ENCODE measurements at places on chromosomes 5 and 9.

DNA sequence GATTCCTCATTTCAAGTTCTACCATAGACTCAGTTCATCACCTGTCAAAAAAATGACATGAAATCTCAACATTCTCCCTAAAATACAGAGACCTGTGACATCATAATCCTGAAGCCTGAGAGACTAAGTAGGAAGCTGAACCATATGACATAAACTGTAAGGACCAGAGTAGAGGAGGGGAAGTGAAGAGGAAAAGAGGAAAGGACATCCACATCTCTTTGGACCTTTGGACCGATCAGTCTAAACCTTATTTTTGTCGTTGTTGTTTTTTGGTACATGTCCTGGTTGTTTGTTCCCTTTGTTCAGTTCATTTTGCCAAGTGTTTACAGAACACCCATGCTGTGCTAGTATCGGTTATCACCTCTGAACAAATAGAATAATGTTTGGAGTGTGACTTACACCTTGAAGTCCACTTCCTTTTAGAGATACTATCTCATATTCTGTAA, 41.9 kb downstream of the LURAP1L start:
- DNase-seq, result no peak

- no peak for DNase-seq
Measured at GRCh38 chr5:154727361-154727760, 27.8 kb upstream of the LARP1 start.

DNA sequence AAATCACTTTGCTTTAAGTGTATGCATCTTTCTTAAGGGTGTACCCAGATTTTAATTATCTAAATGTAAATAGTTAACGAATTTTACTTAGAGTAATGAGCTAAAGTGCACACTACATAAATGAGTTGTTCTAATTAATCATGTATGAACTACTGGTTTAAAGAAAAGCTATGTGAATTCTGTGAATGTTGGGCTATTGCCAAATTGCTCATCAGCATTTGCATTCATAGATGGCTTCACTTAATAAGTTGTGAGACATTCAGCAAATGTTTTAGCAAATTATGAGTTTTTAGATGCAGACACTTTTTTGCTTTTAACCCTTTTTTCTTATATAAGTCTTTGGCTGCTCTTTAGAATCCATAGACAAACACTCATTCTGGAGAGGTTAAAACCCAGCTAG, 175.7 kb downstream of the PBX3 start:
- DNase-seq, result no peak

DNA sequence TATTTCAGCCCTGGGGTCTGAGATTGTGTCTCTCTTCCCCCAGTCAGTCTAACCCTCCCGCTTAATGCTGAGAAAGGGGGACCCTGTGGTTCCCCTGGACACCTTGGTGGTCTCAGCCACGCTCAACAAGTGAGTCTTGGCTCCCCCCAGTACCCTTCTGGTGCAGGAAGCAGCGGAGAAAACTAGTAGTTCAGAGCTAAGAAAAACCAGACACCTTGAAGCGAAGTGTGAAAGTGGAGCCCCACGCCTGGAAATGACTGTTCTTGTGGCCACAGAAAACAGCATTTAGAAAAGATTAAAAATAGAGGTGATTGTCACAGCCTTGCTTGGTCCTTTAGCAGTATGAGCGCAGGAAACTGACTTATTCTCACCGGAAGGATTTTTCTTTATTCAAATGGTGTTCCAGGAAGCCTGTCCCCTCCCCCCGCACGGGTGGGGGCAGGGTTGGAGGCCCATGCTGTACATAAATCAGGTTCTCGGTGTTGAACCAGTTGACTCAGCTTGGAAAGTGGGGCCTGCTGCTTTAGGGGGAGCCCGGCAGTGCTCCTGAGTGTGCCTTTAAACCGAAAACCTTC, 8.1 kb downstream of the ARPC5L start:
- DNase-seq, result no peak

DNA sequence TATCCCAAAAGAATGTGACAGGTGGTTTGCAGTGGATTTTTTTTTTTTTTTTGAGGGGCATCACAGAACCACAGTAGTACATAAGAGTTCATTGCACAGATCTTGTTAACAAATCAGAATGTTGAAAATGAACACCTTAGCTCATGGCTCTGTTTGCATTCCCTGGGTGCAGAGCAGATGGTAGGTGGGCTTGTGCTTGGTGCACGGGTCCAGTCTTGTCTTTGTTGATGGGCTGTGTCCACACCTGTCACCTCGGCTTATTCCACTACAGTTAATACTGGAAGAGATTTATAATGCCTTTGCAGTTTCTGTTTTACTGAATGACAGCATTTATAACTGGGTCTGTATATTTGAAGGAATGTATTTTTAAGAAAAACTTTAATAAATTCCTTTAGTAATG, 146.6 kb downstream of the KDM4C start:
- DNase-seq, result no peak

GRCh38 chr9:111601237-111602018, 2.0 kb upstream of the PTGR1 start:
- no peak for DNase-seq

DNA sequence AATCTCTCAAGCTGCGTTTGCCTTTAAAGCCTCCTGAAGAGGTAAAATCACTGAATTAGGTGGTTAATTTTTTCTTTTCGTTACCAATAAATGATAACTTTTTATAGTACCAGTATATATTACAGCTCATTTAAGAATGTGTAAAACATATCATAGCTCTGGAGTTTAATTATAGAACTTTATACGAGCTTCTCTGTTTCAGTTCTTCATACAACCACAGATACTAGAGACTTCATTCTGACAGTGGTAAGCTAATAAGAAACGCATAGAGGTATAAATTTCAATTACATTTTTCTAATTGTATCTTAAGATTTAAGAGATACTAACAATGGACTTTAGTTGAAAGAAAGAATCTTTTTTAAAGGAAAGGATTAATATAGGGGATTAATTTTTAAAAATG, 73.9 kb downstream of the PBX3 start:
- no peak for DNase-seq

GRCh38 chr5:24819841-24820240, 175.1 kb upstream of the CDH10 start:
- DNase-seq, result no peak

DNA sequence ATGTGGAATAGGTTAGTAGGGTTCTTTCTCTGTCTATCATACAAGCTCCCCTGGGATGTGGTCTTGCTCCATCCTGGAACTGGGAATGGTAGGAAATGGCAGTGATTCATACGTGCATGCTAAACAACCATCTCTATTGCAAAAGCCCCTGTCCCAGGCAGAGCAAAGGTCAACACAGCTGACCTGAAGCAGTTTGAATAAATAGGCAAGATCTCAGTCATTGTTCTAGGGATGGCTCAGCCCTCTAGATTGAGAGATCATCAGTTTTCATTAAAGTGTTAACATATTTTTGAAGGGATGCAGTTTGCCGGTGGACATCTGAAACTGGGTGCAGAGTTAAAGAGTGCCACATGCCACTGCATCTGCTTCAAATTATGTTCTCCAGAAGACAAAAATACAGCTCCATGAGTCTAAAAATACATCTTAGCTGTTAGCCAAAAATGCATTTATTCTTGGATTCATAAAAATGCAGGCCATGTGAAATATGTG, 224.1 kb downstream of the ESM1 start:
- no peak for DNase-seq

DNA sequence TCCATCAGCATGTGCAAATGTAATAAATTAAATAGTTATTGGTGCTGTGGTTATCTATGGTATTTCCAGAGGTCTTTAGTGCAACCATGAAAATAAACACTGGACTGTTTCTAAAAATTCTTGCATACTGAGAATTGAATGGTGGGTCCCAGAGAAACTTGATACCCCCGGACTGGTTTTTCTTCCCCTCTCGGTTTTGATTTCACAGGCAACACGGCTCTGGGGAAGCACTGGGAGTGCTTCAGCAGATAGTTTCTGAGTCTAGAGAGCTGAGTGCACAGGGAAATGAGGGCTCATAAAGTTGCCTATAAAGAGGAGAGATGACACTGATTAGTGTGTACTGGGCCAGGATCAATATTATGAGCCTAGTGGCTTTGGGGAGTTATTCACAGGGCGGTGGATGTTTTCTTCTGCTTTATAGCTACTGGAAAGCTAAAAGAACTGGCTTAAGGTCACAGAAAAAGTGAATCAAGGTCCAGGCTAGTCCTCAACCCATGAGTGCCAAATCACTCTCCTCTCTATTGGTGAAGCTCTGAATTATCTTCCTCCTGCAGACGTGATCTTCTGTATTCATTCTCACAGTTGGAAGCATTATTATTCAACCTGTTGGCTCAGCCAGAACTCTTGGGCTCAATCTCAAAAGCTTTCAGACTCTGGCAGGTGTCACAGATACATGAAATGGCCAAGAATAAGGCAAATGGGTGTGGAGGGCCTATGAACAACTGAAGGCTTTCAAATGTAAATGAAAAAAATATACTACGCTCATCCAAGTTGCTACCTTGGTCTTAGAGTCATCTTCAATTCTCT, 170.2 kb upstream of the HMHB1 start:
- no peak for DNase-seq

DNA sequence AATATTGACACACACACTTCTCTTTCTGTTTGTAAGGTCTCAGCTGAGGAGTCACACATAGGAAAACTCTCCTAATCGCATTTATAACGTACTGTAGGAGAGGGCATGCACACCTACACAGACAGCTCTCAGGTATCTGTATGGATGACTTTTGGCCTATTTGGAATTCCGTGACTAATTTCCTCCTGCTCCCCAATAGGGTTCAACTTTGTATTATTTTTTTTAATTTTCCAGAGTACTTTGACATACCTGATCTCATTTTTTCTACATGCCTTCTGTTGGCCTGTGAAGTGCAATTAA, 195.9 kb downstream of the ARHGAP26 start:
- no peak for DNase-seq

DNA sequence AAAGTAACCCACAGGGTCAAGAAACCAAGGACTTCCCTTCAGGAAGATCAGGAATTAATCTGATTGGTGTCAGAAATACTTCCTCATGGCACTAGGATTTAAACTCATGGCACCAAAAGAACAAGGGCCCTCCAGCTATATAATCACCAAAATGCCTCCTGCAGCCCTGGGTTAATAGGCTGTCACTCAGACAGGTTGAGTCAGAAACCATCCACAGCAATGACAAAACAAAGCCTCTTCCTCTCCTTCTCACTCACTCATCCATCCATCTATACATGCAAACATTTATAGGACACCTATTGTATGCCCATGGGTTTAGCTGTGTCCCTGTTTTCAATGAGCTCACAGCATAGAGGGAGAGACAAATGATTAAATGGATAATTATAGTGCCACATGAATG, 62.5 kb upstream of the SPOCK1 start:
- no peak for DNase-seq

DNA sequence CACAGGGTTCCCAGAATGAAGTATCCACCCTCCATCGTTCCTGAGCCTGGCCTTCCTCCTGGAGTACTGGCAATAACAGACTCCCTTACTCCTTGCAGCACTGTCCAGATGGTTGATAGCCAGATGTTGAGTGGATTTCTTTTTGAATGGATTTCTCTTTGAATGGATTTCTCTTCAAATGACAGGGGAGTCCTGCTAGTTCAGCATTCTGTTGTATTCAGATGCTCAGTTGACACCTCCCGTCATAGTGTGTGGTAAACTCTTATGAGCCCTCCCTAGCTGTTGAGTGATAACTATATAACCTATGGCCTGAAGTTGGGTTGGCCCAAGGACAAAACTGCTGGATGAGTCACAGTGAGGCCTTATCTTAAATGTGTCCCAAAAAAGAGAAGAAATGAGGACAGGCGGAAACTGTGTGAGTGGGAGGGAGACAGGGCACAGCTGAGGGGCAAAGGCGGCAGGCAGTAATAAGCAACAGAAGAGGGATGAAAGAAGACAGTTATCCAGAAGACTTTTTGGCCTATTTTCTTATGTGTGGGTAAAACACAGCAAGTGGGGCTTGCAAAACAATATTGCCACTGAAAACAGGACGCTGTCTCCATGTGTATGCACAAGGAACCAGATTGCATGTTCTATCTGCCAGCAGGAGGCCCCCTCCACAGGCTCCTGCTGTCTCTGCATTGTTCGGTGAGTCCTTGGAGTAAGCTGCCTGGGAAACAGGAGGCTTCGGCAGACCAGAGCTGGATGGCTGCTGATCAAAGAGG, 209.5 kb upstream of the S1PR3 start:
- no peak for DNase-seq

GRCh38 chr5:55173687-55174230, 782 bp upstream of the CDC20B start:
- no peak for DNase-seq

GRCh38 chr5:89582768-89583339, 699.9 kb upstream of the MEF2C start:
- DNase-seq, result no peak

DNA sequence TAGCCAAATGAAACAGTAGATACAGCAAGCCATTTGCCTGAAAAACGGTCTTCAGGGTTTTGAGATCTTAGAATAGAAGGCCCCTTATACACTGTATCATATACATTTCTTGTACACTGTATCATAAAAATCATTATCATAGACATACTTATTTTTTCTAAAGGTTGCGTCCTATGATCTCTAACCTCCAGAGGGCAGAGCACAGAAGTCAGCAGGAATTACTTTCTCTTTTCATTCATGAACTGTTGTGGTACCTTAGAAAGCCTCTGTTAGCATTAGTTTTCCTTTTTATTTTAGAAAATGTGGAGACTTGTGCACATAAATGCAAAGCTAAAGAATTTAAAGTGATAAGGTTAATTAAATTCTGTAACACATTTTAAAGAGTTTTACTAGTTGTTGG, 115.4 kb downstream of the OXCT1 start:
- DNase-seq, result no peak

DNA sequence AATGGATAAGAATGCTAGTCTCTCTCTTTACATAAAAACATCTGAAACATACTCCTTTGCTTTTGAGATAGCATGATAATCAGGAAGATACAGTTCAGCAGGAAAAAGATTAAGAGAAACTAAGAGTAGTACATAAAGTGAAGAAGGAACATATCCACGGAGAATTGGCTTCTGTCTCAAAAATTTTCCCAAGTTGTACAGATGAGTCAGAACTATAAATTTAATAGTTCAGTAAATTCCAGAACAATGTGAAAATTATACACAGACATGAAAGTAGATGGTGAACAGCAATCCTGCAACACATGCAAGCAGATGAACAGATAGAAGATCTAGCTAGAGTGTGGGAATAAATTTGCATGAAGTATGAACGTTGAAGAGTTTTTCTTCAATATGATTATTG, 691.4 kb upstream of the RIOK2 start:
- no peak for DNase-seq

DNA sequence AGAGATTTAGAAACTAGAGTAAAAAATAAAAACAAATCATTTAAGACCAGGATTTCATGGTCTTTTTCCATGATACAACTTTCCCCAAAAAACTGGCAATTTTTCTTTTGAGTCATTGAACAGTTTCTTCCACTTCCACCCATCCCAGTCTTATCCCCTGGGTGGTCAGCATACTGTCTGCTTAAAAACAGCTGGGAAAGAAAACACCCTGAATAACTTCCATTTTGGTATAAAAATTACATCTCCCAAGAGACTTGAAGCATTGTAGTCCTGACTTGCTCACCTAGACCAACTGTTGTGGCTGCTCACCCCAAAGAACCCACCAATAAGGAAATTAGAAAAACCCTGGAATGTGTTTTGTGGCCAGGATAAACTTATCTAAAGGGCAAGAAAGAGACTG, 731.3 kb downstream of the NR2F1-AS1 start:
- no peak for DNase-seq

- DNase-seq, result no peak
Measured at GRCh38 chr9:2854617-2855016, 10.7 kb upstream of the PUM3 start.
